ENCODE measurements at places on chromosomes 12 and 14.
A peak's percentile ranks its signal among the peaks of the same experiment; 100 is the strongest.

GRCh38 chr14:73500360-73500759 is 9.6 kb downstream of the RIOX1 start:
- peak; percentile 13 for DNase-seq

- DNase-seq = no peak
These were observed 41.6 kb downstream of the AKAP6 start for GRCh38 chr14:32370714-32371113.

GRCh38 chr14:88128816-88129215 is 123.9 kb downstream of the GPR65 start:
- no peak for DNase-seq

- DNase-seq = no peak
These were observed 272.6 kb downstream of the FOXG1 start for GRCh38 chr14:29039171-29039570.

- no peak for DNase-seq
These were observed 35.1 kb upstream of the KCNH3 start for GRCh38 chr12:49503674-49504180.

All from T47D (cell line).